ENCODE measurements at places on chromosomes 13 and 19. TPM values are rescaled to one million over a fixed set of nuclear protein-coding genes. Genes with fewer than 3 reads are reported as not detected.

The LRRC63 gene
- total RNA-seq: 0.15 TPM

The PPP2R1A gene
- total RNA-seq: 389 TPM

DNA sequence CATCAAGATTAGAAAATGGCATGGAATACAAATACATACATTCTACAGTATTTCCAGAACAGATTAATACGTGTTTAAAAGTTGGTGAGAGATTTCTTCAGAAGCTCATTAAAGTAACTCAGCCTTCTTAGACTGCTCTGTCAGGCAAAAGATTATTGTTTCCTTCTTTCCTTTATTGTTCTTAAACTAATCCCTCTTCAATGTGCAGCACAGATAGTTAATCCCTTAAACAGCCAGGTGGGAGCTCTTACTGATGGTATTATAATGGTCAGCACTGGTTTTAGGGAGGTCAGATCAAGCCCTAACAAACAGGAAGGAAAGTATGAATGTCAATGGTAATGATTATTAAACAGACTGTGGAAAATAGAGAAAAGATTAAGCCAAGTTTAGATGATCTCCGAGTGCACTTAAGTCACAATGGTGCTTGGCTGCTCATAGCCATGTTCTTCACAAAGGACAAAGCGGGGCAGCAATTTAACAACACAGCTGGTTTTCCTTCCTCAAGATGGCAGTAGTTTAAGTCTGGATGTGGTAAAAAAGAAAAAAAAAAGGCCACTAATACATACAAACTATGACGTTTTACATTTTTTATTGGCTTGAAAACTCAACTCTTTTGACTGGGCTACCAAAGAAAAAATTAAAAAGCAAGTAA lies 992.6 kb downstream of the PCDH9 start:
- no peak for DNase-seq

DNA sequence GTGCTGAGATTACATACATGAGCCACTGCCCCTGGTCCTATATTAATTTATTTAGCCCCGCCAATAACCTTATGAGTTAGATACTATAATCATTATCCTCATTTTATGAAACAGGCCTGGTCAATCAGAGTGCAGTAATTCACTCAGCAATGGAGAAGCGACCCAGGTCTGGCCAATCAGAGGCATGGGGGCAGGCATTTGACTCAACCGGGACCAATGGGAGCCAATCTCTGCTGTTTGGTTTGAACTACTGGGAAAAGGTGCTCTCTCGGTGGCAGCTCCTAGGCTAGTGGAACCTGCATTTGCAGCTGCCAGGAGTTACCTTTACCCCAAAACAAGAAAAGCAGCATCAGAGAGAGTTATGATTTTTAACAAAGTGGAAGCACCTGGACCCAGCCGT lies 6.6 kb downstream of the SIRT2 start:
- DNase-seq: no peak

- DNase-seq: no peak
These were observed 454 bp downstream of the BLVRB start for GRCh38 chr19:40465025-40465556.
